HFFc6 (cell line): ENCODE measurements at places on chromosomes 16 and 17. TPM values are rescaled to one million over a fixed set of nuclear protein-coding genes. Genes with fewer than 3 reads are reported as not detected.

The PLEKHH3 gene
- 20.0 and 22.4 TPM in 2 replicates for total RNA-seq

The HOXB4 gene
- not detected in 2 replicates for total RNA-seq

The SLFN14 gene
- not detected in 3 replicates for total RNA-seq

The CHCT1 gene
- total RNA-seq, result not detected in 3 replicates

The NUP88 gene
- 57.0 to 65.9 TPM (median 62.5 TPM) in 3 replicates for total RNA-seq

The PRDM7 gene
- not detected in 3 replicates for total RNA-seq

The KIF2B gene
- total RNA-seq, result not detected in 3 replicates

The PGAP6 gene
- total RNA-seq, result 56.9 to 59.8 TPM (median 58.5 TPM) in 3 replicates

The SMIM22 gene
- not detected in 3 replicates for total RNA-seq

The TBC1D28 gene
- not detected in 3 replicates for total RNA-seq

The GPR139 gene
- total RNA-seq, result not detected in 3 replicates

The GUCY2D gene
- not detected in 3 replicates for total RNA-seq

The KRT36 gene
- total RNA-seq, result not detected in 3 replicates

The CCL4L2 gene
- not detected in 3 replicates for total RNA-seq

DNA sequence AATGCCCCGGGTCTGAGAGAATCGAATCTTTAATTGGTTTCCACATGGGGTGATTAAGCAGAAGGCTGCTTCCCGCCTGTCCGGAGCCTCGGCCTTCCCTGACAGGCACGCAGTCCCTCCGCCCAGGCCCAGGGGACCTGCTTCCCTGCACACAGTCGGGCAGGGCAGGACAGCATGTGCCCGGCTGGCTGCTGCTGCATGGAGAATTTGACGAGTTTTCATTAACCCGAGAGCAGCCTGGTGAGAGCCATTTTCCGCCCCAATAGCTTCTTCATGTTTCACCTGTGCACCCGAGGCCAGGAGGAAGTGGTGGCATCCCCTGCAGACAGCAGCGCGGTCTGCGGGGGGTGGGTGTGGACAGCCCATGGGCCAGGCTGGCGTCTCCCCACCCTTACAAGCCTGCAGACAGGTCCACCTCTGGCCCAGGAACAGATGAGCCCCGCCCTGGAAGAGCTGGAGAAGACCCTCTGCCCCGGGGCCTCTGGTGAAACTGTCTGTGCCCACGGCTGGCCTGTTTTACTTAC is 67.0 kb downstream of the KLHDC4 start:
- DNase-seq, result no peak
- H3K36me3 ChIP-seq, result peaks cover 5% of the 10 kb centered on the region; the same call in 1 of the 2 replicates
- H3K4me3 ChIP-seq, result no peak overlapping the region
- no peaks in the 10 kb centered on the region for H3K4me1 ChIP-seq
- no peak overlapping the region for H3K27ac ChIP-seq
- peaks cover 2% of the 10 kb centered on the region; the same call in 1 of the 2 replicates for H3K27me3 ChIP-seq

- peaks cover 16% of the 10 kb centered on the region for H3K27me3 ChIP-seq
- H3K4me3 ChIP-seq, result no peak overlapping the region
- DNase-seq, result no peak
- H3K4me1 ChIP-seq, result peaks cover 13% of the 10 kb centered on the region
- no peaks in the 10 kb centered on the region for H3K36me3 ChIP-seq
- H3K27ac ChIP-seq, result no peak overlapping the region
Observed at GRCh38 chr16:66245072-66245471, 121.4 kb upstream of the CDH5 start.

GRCh38 chr16:67396159-67397035 is 3.1 kb upstream of the TPPP3 start:
- peak overlapping the region; percentile 59 for H3K27ac ChIP-seq
- no peaks in the 10 kb centered on the region for H3K36me3 ChIP-seq
- H3K4me3 ChIP-seq, result no peak overlapping the region
- no peaks in the 10 kb centered on the region for H3K4me1 ChIP-seq

GRCh38 chr17:76506408-76507345 is 5.5 kb upstream of the RHBDF2 start:
- H3K36me3 ChIP-seq, result no peaks in the 10 kb centered on the region
- peak; percentile 49 for DNase-seq
- H3K4me3 ChIP-seq, result no peak overlapping the region
- H3K27ac ChIP-seq, result no peak overlapping the region
- peaks cover 10% of the 10 kb centered on the region for H3K27me3 ChIP-seq

GRCh38 chr16:2840914-2841313 is 10.8 kb downstream of the ZG16B start:
- H3K36me3 ChIP-seq, result no peaks in the 10 kb centered on the region
- H3K4me3 ChIP-seq, result no peak overlapping the region
- peaks cover 8% of the 10 kb centered on the region for H3K27me3 ChIP-seq
- no peak overlapping the region for H3K27ac ChIP-seq
- H3K4me1 ChIP-seq, result peaks cover 16% of the 10 kb centered on the region
- no peak for DNase-seq

GRCh38 chr17:5931616-5932015 is 138.6 kb upstream of the WSCD1 start:
- no peak overlapping the region for H3K4me3 ChIP-seq
- H3K4me1 ChIP-seq, result no peaks in the 10 kb centered on the region
- DNase-seq, result no peak
- H3K27me3 ChIP-seq, result peaks cover 9% of the 10 kb centered on the region; the same call in 1 of the 2 replicates
- no peaks in the 10 kb centered on the region for H3K36me3 ChIP-seq

DNA sequence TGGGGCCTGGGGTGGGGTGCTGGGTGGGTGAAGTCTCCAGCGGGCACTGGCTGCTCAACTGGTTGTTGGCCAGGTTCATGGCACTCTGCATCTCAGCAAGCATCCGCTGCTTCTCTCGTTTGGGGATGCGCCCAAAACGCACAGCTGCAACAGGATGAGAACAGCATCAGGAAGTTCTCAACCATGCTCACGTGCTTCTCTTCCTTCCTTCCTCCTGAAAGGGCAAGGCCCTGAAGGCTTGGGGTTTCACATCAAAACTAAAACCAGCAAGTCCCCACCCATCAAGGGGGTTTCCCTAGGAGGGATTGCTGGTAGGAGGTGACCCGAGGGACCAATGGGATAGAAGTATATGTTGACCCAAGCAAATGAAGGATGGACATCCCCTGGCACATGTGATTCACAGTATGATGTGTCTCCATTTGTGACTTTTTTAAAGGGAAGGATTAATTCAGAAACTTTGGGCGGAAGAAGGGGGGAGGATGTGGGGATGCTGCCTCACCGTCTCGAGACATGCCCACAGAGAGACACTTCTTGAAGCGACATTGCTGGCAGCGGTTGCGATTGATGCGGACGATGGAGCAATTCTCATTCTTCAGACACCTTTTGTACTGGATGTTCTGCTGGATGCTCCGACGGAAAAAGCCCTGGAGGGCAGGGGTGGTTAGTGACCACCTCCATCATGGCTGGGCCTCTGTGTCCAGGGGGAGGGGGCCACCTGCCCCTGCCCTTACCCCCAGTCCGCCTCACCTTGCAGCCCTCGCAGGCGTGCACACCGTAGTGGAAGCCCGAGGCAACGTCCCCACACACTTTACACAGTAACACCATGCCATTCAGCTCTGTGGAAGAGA is 4.2 kb downstream of the NR1D1 start:
- H3K36me3 ChIP-seq, result peaks cover 44% of the 10 kb centered on the region
- H3K4me1 ChIP-seq, result peaks cover 59% of the 10 kb centered on the region
- H3K27me3 ChIP-seq, result peaks cover 8% of the 10 kb centered on the region
- no peak overlapping the region; the same call in 1 of the 2 replicates for H3K4me3 ChIP-seq
- H3K27ac ChIP-seq, result peak overlapping the region; percentile 47; the same call in 1 of the 2 replicates

DNA sequence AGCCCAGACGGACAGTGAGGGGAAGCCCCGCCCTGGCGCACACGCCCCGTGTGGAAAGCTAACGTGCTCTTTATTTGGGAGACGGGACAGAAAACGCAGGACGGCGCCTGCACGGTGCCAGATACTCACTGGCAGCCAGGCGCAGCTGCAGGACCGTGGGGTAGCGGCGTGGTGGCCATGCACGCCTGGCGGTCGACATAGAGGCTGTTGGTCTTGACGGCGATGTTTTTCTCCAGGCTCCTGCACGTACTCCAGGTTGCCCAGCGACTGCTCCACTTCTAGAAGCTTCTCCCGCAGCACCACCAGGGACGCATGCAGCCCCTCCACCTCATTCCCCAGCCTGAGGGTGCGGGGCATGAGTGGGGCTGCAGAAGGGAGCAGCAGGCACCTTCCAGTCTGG is 5.1 kb upstream of the C1QTNF8 start:
- no peak overlapping the region for H3K27ac ChIP-seq
- DNase-seq, result no peak
- peaks cover 6% of the 10 kb centered on the region; the same call in 1 of the 2 replicates for H3K27me3 ChIP-seq
- H3K36me3 ChIP-seq, result no peaks in the 10 kb centered on the region
- H3K4me3 ChIP-seq, result no peak overlapping the region

DNA sequence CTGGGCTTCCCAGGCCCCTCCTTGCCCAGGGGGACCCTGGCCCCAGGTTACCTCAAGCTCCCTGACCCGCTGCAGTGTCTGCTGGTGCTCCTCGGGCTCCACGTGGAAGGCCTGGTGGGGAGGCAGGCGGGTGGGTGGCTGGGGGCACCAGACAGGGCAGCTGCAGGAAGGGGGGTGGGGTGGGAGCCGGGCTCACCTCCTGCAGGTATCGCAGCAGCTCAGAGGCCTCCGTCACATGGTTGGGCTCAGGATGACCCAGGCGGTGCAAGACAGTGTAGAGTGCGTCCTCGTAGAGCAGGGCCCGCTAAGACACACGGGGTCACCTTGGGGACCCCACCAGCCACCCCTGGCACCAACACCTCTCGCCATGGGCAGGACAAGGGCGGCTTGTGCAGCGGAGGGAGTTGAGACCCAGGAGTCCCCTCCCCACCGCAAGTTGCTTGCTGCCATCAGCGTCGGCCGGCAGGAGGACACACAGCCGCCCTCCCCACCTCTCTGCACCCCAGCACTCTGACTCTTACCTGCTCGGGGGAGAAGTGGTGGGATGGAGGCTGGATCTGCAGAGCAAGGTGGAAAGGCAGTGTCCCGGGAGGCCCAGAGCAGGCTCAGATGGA is 1.1 kb downstream of the UNC13D start:
- H3K36me3 ChIP-seq, result no peaks in the 10 kb centered on the region; the same call in 1 of the 2 replicates
- H3K4me1 ChIP-seq, result peaks cover 5% of the 10 kb centered on the region; the same call in 1 of the 2 replicates
- H3K4me3 ChIP-seq, result no peak overlapping the region

- H3K27ac ChIP-seq, result no peak overlapping the region
- peaks cover 21% of the 10 kb centered on the region for H3K27me3 ChIP-seq
- H3K36me3 ChIP-seq, result no peaks in the 10 kb centered on the region
- peak; percentile 18 for DNase-seq
Observed at GRCh38 chr17:77779711-77780539, 178.6 kb upstream of the TNRC6C start.

GRCh38 chr17:58686980-58687379 is 4.9 kb downstream of the TEX14 start:
- no peak overlapping the region for H3K4me3 ChIP-seq
- peaks cover 7% of the 10 kb centered on the region for H3K27me3 ChIP-seq
- no peaks in the 10 kb centered on the region for H3K36me3 ChIP-seq
- DNase-seq, result no peak
- H3K27ac ChIP-seq, result no peak overlapping the region

- no peak for DNase-seq
- no peaks in the 10 kb centered on the region for H3K27me3 ChIP-seq
- no peaks in the 10 kb centered on the region for H3K4me1 ChIP-seq
- H3K4me3 ChIP-seq, result no peak overlapping the region
Observed at GRCh38 chr17:56847106-56847505, 13.2 kb downstream of the DGKE start.

DNA sequence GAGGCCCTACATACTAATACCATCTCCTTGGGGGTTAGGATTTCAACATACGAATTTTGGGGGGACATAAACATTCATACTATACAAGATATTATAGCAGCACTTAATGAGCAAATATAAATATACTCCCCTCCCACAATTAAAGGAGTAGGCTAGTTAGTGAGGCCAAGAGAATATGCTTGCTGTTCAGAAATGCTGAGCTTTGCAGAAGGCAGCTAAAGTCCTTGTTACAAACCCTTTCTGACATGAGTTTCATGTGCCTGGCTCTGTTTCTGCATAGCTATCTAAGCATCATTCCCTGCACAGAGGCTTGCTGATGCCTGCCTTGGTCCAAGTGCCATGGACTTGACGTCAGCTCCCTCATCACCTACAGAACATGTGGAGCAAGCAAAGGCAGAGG is 73.5 kb downstream of the GP2 start:
- no peaks in the 10 kb centered on the region for H3K27me3 ChIP-seq
- no peak overlapping the region for H3K27ac ChIP-seq
- no peaks in the 10 kb centered on the region for H3K36me3 ChIP-seq
- DNase-seq, result no peak
- no peaks in the 10 kb centered on the region for H3K4me1 ChIP-seq
- no peak overlapping the region for H3K4me3 ChIP-seq

GRCh38 chr17:45098869-45099616 is 33.3 kb downstream of the PLCD3 start:
- peak overlapping the region; percentile 35 for H3K27ac ChIP-seq
- peak; percentile 60 for DNase-seq
- peaks cover 2% of the 10 kb centered on the region; the same call in 1 of the 2 replicates for H3K27me3 ChIP-seq
- H3K36me3 ChIP-seq, result peaks cover 37% of the 10 kb centered on the region

DNA sequence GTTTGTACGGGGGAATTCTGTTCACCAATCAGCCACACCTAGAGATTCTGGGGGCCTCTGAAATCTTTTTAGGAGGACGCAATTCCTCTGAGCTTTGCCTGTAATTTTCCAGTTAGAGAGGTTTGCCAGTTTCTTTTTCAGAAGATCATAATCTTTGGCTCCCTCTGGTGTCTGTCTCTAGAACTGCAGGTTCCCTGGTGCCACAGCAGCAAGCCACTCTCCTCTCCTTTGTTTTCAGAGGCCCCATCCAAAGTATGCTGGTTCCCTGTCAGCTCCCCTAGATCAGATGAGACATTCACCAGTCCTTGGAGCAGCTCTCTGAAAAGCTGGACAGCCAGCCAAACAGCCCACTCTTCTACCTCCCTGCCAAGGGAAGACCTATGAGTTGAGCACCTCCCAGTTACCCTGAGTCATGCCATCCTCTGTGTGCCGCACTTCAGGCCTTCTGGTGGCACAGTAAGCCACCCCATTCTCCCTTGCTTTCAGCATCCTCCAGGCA is 36.1 kb downstream of the RNF112 start:
- H3K27me3 ChIP-seq, result peaks cover 4% of the 10 kb centered on the region
- H3K4me1 ChIP-seq, result peaks cover 31% of the 10 kb centered on the region
- DNase-seq, result peak; percentile 69
- H3K27ac ChIP-seq, result peak overlapping the region; percentile 64
- H3K36me3 ChIP-seq, result peaks cover 28% of the 10 kb centered on the region

- H3K4me3 ChIP-seq, result no peak overlapping the region
- no peak overlapping the region for H3K27ac ChIP-seq
- no peak for DNase-seq
- H3K36me3 ChIP-seq, result no peaks in the 10 kb centered on the region
Observed at GRCh38 chr17:51643702-51644490, 383.6 kb downstream of the UTP18 start.

GRCh38 chr17:74002241-74002640 is 201.2 kb upstream of the RPL38 start:
- H3K4me3 ChIP-seq, result no peak overlapping the region
- H3K4me1 ChIP-seq, result no peaks in the 10 kb centered on the region
- no peak overlapping the region for H3K27ac ChIP-seq

GRCh38 chr17:64653325-64653984 is 8.7 kb downstream of the SMURF2 start:
- DNase-seq, result peak; percentile 59
- peaks cover 38% of the 10 kb centered on the region for H3K36me3 ChIP-seq
- H3K4me3 ChIP-seq, result peak overlapping the region; percentile 82

- H3K36me3 ChIP-seq, result no peaks in the 10 kb centered on the region
- H3K27ac ChIP-seq, result no peak overlapping the region
- no peak overlapping the region for H3K4me3 ChIP-seq
- no peak for DNase-seq
- H3K27me3 ChIP-seq, result peaks cover 8% of the 10 kb centered on the region
Observed at GRCh38 chr17:56540836-56541235, 52.7 kb upstream of the NOG start.

- H3K27ac ChIP-seq, result no peak overlapping the region
- peaks cover 1% of the 10 kb centered on the region; the same call in 1 of the 2 replicates for H3K27me3 ChIP-seq
- no peak for DNase-seq
- peaks cover 39% of the 10 kb centered on the region for H3K4me1 ChIP-seq
- no peak overlapping the region for H3K4me3 ChIP-seq
Observed at GRCh38 chr16:17370731-17371285, 100.0 kb downstream of the XYLT1 start.
